Heart right ventricle (tissue), 16 donors: ENCODE measurements at places on chromosomes 5 and 9. TPM values are rescaled to one million over a fixed set of nuclear protein-coding genes. Genes with fewer than 3 reads are reported as not detected.

DNA sequence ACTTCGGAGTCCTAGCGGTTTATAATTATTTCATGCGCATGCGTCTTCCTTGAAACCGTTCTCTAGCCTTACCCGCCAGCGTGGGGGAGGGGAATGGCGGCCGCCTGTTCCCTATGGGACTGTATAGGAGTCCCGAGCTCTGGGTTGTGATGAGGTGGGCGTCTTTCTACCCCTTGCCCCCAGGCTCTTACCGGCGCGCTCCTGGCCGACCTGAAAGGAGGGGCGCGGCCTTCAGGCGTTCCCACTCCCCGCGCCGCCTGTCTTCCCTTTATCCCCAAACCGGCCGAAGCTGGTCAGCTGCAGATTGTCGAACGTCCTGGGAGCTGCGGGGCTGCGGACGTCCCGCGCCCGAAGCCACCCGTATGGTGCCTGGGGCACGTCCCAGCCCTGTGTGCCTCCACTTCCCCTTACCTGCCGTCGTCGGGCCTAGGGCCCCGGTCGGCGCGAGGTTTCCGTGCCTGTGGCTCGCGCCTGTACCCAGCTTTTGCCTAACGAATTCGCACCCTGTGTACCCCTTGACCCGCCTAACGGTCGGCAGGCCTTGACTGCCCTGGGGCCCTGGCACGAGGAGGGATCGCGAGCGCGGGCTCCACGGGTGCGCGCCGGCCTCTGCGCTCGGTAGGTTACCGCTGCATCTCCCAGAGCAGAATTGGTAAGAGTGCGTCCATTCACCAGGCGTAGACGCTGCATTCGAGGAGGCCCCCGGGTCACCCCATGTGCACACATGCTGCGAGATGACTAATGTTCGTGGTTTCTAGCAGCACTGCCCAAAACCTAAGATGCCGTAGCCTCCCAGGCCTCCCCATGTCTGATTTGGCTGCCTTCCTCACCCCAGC lies 653 bp upstream of the HNRNPH1 start:
- DNase-seq = no peak

CD180 gene
- 1.2 TPM for total RNA-seq

DNA sequence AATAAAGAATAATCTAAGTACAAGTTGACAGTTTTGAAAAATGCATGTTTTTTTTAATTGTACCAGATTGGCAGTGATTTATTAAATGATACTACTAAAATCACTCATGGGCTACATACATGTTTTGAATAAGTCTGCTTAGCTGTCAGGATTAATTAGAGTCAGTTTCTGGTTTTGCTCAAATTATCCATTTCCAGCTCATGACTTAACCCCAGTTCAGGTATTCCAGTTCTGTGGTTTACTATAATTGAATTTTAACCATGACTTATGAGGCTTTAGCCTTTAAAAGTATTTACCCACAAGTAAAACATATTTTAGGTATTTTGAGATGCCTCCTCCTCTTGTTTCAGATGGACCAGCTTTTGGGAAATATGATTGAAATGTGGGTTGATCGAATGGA lies 17.8 kb upstream of the LRRC70 start:
- no peak for DNase-seq

DNA sequence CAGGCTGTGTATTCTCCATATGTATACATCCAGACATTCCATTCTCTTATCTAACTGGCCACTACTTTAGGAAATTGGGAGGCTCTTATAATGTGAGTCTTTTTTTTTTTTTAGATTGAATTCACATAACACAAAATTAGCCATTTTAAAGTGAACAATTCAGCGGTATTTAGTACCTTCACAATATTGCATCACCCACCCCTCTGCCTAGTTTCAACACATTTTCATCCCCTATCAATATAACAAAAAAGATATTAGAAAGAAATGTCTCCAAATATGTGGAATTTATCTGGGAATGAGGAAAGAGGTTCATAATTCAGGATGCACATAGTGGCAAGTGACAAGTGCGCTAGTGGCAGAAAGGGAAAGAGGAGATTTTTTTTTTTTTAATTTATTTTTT lies 228.5 kb downstream of the ICE1 start:
- no peak for DNase-seq

DNA sequence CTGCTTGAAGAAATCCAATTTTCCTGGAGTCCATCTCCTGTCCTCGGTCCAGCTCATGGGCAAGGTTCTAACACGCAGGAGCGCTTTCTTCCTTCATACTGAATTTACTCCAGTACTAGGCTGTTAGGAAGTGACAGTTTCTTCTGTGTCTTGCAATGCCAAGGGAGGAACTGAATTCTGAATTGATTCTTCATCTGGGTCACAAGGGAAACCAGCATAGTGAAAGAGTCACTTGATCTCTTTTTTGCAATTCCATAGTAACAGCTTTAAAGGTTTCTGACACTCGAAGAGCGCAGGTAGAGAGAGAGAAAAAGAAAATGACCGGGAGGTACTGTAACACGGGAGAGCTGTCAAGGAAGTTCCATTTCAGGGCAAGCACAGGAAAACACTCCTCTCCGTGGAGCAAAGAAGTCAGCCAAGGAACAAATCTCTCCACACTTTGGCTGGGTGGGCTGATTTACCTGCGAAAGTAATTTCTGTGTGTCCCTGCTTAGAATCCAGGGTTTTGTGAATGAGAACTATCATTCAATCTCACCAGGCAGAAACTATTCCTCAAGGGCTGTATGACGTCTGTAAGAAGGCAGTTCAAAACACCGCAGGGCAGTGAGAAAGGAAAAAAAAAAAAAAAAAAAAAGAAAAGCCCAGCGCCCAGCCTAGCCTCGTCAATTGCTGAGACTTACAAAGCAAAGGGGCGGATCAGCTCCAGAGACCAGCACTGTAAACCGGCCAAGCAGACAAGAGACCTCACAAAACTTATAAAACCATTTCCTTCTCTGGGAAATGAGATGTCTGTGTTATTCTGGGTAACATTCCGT lies 617.8 kb downstream of the PDE4D start:
- DNase-seq = peak; percentile 57

DNA sequence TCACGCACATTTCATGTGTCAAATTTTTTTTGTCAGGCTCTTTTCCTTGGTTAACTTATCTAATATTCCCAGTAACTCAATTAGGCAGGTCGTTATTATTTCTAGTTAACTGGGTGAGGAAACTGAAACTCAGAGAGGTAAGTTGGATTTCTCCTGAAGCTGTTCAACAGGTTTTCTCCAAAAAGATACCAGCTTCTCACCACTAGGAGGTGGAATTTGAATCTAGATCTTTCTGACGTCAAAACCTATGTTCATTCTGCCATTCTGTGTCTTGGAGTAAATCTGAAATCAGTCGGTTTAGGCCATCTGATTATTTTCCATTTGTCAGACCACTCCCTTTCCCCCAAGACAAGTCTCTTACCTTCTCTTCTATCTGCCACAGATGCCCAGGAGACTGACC lies 572.9 kb downstream of the ACTL7B start:
- DNase-seq = no peak

- no peak for DNase-seq
Observed at GRCh38 chr9:87069690-87070089, 122.4 kb upstream of the GAS1 start.

DNA sequence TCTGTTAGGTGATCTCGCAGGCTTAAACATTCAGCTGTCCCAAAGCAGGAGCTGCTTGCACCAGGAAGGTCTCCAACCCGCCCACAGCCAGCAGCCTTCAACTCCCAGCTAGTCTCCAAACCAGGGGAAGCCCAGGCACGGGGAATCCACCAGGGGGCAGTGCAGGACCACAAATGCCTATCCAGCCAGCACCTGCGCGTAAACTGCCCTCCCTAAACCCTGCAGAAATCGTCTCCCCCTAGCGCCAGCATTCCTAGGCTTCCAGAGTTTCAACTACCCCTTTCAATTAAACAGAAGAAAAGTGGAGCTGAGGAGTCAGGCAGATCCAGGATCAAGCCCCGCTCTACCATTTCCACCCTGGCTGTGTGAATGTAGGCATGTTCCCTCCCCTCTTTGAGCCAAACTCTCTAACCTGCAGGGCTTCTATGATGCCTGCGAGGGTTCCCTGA lies 72.0 kb downstream of the HRH2 start:
- peak; percentile 90 for DNase-seq

DNA sequence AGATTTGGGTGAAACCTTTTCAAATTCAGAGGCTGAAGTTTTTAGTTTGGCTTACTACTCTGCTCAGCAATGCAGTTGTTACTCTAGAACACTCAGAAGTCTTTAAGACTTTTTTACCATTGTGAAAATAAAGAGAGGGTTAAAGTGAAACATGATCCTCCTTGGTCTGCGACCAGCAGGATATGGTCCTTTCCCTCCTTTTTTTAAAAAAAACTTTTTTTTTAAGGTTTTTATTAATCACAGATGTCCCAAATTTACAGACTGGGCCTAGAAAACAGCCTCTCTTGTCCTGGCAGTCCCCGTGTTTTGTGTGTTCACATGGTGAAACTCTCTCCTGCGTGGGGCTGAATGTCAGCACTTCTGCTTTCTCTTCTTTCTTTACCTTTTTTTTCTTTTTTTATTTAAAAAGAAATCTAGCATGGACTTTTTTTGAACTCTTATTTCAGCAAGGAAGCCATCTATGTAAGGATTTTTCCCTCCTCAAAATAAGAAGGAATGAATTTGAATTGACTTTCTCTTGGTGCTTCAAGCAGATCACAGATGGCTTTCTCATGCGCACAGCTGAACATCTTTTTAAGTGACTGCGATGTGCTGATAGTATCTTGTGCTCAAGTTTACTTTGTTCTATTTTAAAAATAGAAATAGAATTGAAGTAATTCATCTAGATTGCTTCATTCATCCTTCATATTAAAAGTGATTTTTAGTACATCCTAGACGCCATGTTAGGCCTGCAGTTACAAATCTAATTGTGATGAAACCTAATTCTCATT lies 128.7 kb upstream of the OTULINL start:
- DNase-seq = no peak

CDKN2B gene
- 1.7 TPM for total RNA-seq

HAPLN1 gene
- total RNA-seq = 0.67 TPM

ROPN1L gene
- 0.32 TPM for total RNA-seq

ERP44 gene
- total RNA-seq = 19.8 TPM

GRCh38 chr5:321230-321725 lies at the start of gene AHRR:
AHRR (plus strand) TSS chr5:321714; CDS start chr5:343903, 22,189 bp downstream.
- peak; percentile 66 for DNase-seq

DNA sequence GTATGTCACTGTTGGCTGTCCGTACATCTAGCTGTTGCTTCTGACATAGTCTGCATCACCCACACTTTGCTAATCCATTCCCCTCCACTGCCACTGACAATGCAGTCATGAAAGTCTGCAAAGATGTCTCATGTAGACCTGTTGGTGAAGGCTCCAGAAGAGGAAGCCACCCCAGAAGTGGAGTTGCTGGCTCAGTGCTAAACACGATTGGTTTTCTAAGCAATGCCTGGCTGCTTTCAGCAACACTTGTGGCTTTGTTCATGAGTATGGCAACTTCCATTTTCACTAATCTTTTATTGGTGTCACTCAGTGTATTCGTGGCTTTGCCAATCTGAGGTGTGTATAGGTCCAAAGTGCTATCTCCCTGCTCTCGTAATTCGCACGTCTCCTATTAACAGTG lies 288.1 kb downstream of the GADD45G start:
- DNase-seq = no peak

GRCh38 chr5:78002690-78003089 lies 226.6 kb upstream of the TBCA start:
- no peak for DNase-seq

KCNIP1 gene
- not detected for total RNA-seq

- DNase-seq = no peak
Observed at GRCh38 chr5:125134216-125135081, 388.0 kb upstream of the ZNF608 start.
